NCI-H146 (cell line): ENCODE measurements at places on chromosomes 6 and 20.

DNA sequence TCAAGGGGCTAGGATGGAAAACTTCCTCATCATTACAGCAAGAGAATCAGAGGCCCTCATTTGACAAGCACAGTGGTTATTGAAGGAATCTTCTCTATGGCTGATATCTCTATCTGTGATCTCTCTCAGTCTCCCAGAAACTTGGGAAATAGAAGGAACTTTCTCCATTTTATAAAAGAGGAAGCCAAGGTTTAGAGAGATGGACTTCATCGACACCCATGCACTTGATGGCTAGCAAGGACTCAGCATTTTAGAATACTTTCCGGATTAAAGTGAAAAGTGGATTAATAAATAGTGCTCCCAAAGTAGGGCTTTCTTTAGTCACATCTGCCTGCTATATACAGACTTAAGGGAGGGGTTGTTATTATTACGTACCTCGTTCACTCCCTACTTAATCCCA lies 34.2 kb upstream of the TGM3 start:
- DNase-seq, result no peak

DNA sequence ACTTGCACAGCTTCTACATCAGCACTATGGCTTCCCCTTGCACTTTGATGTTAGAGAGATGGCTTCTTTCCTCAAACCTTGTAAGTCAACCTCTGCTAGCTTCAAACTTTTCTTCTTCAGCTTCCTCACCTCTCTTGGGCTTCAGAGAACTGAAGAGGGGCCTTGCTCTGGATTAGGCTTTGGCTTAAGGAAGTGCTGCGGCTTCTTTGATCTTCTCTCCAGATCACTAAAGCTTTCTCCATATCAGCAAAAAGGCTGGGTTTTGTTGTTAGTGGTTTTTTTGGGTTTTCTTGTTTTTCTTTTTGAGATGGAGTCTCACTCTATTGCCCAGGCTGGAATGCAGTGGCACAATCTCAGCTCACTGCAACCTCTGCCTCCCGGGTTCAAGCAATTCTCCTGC lies 24.0 kb downstream of the CDK5RAP1 start:
- no peak for DNase-seq

DNA sequence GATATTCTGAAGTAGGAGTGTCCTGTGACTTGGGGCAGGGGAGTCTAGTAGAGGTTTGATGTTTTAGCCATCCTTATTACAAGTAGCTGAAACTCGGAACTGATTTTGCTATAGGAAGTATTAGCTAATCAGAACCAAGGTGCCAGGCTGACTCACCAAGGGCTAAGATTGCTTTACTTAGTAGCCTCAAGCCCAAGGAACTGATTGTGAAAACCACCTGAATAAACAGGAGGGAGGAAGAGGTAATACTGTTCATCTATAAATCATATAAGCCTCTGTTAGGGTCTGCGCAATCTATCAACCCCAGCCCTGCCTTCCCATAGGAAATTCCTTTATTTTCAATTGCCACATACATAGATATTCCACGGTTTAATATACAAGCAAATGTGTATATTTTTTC lies 54.4 kb downstream of the GNAS start:
- no peak for DNase-seq

DNA sequence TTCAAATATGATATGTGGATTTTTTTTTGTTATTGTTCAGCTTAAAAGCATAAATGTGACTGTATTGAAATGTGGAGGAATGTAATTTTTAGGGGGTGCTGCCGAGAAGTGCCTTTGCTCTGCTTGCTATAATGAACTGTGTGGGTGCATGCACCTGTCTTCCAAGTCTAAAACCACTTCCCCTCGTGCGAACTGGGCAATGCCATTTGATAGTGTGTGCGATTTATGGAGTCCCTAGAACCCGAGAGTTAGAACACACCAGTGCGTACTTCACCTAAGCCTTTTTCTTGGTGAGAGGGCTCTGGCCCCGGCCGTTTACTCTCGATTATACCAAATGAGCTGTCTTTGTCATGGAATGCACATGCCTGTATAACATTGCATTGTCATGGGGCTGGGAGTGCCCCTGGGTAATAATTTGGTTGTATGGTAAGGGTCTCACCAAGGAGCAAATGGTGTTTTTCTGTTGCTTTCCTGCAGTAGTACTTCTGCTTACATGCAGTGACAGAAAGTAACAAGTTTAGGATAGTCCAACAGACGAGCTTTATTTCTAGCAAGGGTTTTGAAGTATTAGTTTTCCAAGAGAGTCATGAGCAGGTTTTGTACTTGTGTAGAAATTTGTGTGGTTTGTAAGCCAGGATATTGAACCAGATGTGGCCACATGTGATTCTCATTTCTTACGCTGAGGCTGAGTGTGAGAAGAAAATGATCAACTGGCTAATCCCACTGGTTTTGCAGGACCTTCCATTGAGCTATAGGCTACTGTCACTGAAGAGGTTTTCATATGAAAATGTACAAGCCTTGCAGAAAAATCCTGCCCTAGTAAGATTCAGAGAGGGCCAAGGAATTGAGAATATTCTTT lies 172.4 kb downstream of the DTNBP1 start:
- no peak for DNase-seq

DNA sequence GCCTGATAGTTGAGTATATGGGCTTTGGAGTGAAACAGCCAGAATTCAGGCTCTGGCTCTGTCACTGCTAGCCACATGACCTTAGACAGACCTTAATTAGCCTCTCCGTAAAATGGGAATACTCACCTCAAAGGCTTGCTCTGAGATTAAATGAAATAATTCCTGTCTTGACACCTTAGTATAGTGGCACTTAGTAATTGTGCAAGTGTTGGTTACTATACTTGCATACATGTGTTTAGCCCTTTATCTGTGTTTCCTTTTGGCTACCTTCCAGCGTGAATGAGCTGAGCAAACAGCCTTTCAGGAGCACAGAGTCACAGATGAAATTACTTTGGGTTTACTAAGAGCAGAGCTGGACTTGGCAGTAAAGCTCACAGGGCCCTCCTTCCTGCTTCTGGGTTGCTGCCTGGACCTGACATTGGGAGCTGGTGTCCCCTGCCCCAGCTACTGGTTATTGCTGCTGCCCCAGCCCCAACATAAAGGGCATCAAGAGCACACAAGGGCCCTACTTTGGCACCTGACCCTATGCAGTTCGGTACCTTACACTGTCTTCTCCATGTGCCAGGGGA lies 32.8 kb downstream of the CD164 start:
- DNase-seq, result peak; percentile 51

GRCh38 chr6:81838031-81838430 lies 85.5 kb upstream of the TENT5A start:
- DNase-seq, result peak; percentile 7

DNA sequence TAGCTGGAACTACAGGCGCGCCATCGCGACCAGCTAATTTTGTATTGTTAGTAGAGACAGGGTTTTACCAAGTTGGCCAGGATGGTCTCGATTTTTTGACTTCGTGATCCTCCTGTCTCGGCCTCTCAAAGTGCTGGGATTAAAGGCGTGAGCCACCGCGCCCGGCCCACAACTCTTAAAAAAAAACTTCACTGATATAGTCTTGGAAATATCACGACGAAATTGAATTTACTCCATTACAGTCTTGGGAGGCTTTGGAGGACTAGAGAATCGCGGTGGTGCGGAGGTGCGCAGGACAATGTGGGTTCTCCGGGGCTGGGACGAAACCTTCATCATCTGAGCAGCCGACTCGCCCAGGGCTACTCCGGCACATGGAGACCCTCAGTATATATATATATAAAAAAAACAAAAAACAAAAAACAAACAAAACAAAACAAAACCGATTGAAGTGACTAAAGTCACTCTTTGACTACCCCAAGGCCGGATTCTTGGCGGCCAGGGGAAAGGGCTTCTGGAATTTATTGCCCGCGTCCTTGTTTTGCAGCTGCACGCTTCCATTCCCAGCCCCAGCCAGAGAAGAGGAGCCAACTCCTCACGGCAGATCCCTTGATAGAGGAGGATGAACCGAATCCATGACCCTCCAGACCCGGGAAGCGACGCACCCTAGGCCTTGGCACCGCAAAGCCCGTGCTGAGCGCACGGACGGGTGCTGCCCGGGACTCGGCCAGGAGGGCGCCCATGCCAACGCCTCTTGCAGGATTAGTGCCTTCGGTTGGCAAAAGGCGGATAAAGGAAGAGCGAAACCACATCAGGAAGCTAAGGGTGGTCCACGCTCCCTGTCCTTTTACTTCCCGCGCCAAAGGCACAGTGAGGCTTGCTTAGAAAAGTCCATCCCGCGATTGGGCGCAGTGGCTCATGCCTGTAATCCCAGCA lies 1.7 kb upstream of the GCM2 start:
- DNase-seq, result no peak

DNA sequence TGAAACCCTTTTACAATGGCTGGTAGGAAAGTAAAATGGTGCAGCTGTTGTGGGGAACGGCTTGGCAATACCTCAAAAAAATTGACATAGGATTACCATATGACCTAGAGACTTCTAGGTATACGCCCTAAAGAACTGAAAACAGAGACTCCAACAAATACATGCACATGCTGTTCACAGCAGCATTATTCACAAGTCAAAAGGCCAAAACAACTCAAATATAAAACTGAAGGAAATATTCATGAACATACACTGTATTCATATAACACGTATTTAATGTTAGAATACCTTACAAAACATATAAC lies 74.6 kb downstream of the FOXA2 start:
- no peak for DNase-seq

DNA sequence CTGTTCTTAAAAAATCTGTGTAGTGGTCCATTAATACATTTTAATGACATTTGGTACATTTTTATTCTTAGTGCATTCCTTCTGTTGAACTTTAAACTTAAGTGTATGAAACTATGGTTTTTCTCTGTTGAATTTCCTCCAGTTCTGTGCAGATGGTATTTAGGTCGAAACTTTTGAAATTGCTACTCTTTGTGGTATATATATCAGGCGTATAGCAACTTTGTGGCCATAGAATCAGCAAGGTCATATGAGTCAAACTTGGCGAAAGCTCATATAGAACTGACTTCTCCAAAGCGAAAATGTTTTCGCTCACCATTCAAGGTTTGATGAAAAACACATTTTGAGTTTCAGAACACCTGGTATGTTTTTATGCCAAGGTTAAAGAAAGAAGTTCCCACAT lies 93.7 kb downstream of the MAP3K4 start:
- no peak for DNase-seq

DNA sequence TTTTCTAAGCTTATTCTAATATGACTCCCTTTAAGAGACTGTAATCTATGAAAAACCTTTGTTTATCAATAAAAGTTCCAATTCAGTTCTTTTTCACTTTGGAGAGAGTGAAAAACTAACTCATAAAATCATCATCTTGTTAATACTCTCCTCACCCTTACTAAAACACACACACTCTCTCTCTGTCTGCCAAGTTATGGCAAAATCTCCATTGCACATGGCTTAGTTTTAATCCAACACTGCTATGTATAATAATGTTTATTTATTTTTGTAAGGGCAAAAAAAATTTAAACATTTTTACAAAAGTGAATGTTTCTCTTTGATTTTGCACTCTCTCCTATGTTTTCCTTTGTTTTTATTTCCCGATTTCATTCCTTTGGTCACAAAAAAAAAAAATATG lies 253.2 kb downstream of the BMP7 start:
- no peak for DNase-seq

- no peak for DNase-seq
Measured at GRCh38 chr20:53405139-53405538, 188.5 kb downstream of the ZNF217 start.

- no peak for DNase-seq
Measured at GRCh38 chr20:48196486-48196885, 411.2 kb upstream of the SULF2 start.

- no peak for DNase-seq
Measured at GRCh38 chr6:18022398-18023231, 35.2 kb upstream of the KIF13A start.

DNA sequence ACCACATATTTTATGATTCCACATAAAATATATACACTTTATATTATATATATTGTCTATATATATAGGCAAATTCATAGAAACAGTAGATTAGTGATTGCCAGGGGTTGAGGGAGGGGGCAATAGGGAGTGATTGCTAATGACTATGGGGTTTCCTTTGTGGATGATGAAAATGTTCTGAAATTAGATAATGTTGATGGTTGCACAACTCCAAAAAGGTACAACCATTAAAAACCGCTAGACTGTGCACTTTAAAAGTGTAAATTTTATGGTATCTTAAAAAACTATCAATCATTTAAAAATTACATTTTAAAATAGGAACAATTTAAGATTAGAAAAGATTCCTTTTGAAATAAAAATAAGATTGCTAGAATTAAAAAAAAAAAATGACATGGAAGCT lies 23.8 kb upstream of the CEP85L start:
- no peak for DNase-seq

- no peak for DNase-seq
Measured at GRCh38 chr6:138371720-138372119, 6.0 kb upstream of the SMIM28 start.

- DNase-seq, result no peak
Measured at GRCh38 chr6:98323605-98324004, 510.8 kb upstream of the POU3F2 start.

- no peak for DNase-seq
Measured at GRCh38 chr20:54227751-54228150, 19.9 kb downstream of the PFDN4 start.

DNA sequence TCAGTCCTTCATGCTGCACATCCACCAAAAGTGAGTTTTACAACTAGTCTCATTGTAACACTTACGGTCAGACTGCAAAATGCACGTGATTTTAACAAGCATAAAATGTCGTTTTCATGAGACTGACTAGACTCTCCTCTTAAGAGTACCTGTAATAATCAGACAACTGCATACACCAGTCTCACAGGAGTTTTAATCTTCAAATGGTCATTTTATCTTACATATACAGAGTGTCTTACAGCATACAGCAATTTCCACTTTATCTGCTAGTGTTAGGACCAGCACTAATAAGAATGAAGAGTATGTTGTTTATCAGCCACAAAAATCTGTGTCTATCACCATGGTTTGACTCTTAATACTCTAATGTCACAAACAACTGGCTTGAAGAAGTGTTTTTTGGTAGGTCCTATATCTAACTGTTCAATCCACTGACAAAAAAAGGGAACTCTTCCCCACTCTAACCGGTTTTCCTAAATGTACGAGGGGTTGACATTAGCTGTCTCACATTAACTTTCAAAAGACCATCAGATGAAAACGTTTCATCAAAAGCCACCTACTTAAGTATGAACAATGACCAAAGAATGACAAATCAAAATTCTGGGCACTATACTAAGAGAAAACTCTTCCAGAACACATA lies 1.5 kb upstream of the ASF1A start:
- no peak for DNase-seq

GRCh38 chr6:151098166-151098565 lies 141.6 kb upstream of the AKAP12 start:
- DNase-seq, result no peak

GRCh38 chr6:157795841-157796240 lies 27.2 kb upstream of the SNX9 start:
- DNase-seq, result no peak
